Cardiac muscle cell (in vitro differentiated cells and primary cell): ENCODE measurements at places on chromosomes 6 and 20. TPM values are rescaled to one million over a fixed set of nuclear protein-coding genes. Genes with fewer than 3 reads are reported as not detected.

GRCh38 chr20:22921595-22922421 is 113.3 kb upstream of the SSTR4 start:
- DNase-seq = peak; percentile 81

DNA sequence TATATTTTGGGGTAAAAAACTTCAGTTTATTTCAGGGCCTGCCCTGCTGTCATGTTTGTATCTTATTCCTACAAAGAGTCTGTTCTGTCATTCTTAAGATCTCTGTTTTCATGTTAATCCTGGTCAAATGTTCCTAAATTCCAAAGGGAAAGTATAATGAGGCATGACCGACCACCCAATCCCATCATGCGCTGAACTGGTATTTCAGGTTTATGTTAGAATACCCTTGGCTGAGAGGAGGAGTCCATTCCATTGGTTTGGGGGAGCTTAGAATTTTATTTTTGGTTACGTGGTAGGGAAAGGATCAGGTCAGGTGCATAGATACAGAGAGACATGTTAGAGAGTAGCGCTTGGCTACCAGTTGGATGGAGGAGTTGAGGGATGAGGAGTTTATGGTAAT is 25.7 kb downstream of the CFAP61 start:
- DNase-seq = no peak

DNA sequence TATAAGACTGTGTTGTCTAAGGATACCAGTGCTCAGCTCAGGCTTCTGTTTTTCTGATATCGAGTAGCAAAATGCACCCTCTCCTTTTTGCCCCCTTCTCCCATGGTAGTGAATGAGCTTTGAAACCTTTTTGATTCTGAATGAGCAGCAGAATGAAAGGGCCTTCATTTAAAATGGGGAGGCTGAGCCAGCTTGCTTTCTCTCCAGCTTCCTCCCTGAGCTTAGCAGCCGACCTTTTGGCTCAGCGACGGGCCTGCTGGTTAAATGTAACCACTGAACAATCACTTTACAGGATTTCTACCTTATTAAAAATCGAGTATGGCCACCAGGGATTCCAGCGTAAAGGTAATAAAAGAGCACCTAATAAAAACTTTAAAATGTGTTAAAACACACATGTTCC is 133.7 kb upstream of the SPACA1 start:
- no peak for DNase-seq

- no peak for DNase-seq
These were observed 62.5 kb downstream of the RALGAPA2 start for GRCh38 chr20:20649945-20650344.

GRCh38 chr6:67908379-67908778 is 726.7 kb upstream of the ADGRB3 start:
- no peak for DNase-seq

- no peak for DNase-seq
These were observed 65.7 kb upstream of the TNFRSF21 start for GRCh38 chr6:47375426-47375825.

- DNase-seq = no peak
These were observed 392.7 kb upstream of the ID4 start for GRCh38 chr6:19444481-19444880.

- DNase-seq = no peak
These were observed 816.7 kb upstream of the FLRT3 start for GRCh38 chr20:15154070-15154469.

GRCh38 chr20:8909596-8909995 is 159.3 kb upstream of the PLCB4 start:
- no peak for DNase-seq

DNA sequence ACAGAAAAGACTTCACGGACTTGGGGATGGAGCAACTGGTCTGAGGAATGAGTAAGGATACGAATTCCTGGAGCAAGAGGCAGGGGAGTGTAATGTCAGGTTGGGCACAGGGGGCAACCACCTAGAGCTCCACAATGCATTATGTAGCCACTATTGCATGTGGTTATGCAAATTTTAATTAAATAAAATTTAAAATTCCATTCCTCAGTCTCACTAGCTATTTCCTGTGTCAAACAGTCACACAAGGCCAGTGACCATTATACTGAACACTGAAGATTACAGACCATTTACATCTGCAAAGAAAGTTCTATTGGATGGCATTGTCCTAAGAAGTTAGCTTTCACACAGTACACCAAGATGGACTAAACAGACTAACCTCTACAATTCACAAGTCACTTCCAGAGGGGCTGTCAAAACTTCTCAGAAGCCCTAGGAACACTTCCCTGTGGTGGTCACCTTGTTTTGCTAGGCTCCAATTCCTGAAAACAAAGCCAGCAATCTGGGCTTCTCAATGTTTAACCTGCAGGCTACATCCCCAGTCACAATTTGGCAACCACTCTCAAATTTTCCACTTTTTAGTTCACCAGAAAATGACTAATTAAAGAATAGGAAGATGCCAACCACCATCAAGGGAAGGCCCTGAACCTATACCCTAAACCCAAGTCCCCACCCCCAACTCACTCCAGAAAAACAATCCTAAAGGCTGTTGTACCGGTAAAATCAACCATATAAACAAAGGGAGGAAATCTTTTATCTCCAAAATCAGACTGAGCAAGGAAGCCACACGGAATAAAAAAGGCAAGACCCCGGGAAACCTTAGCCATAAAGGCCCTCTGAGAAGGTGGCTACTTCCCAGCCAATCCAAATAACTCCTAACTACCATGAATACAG is 34.2 kb upstream of the C20orf203 start:
- DNase-seq = no peak

DNA sequence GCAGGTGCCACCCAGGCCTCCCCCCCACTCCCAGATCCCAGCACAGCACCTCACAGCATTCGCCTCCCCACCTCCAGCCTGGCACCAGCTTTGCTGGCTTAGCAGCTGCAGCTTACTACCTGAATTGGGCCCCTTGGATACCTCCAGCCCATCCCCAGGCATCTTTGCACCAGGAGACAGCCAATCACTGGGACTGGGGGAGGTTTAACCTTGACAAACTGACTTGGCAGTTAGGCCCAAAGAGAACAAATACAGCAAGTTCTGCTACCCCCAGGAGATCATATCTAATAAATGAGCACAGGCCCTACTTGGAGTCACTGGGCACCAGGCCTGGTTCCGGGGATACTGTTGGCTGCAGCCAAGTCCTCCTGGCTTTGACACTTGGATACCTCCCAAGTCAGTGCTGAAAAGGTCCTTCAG is 8.8 kb downstream of the PDRG1 start:
- DNase-seq = no peak

DNA sequence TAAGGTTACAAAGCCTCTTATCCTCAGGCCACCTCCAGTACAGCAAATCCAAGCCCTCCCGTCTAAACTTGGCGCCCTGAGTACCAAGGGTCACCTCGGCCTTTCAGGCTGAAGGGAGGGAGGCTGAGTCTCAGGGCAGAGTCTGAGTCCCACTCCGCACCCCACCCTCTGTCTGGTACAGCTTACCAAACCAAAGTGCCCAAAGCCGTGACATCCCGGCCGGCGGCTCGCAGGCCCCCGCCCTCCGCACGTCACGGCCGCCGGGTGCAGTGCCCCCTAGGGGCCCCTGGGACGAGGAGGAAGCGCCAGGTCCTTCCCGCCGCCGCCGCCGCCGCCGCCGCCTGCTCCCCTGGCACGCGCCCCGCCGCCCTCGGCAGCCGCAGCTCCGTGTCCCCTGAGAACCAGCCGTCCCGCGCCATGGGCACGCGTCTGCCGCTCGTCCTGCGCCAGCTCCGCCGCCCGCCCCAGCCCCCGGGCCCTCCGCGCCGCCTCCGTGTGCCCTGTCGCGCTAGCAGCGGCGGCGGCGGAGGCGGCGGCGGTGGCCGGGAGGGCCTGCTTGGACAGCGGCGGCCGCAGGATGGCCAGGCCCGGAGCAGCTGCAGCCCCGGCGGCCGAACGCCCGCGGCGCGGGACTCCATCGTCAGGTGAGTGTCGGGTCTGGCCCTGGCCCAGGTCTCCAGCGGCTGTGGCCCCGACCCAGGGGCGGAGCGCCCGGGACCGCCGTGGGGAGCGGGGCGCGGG is at the start of gene MTHFD1L:
Gene MTHFD1L (plus strand): TSS at position 297 of the 741 bp plus-strand sequence. CDS start 121 bp downstream, at position 418.
- DNase-seq = peak; percentile 88

DNA sequence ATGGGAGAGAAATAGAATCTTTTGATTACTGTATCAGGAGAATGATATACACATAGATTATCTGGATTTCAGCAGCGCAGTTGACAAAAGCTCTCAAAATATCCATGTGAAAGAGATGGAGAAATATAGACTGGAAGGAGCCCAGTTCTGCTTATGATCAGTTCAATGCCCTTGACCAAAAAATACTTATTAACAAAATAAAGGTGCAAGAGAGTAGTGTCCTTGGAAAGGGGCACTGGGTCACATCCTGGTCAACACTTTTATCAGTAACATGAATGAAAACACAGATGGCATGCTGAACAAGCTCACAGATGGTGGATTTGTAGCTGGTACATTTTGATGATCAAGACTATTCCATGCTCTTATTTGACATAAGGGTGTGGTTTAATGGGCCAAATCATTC is 63.9 kb upstream of the PLEKHG1 start:
- DNase-seq = no peak

DNA sequence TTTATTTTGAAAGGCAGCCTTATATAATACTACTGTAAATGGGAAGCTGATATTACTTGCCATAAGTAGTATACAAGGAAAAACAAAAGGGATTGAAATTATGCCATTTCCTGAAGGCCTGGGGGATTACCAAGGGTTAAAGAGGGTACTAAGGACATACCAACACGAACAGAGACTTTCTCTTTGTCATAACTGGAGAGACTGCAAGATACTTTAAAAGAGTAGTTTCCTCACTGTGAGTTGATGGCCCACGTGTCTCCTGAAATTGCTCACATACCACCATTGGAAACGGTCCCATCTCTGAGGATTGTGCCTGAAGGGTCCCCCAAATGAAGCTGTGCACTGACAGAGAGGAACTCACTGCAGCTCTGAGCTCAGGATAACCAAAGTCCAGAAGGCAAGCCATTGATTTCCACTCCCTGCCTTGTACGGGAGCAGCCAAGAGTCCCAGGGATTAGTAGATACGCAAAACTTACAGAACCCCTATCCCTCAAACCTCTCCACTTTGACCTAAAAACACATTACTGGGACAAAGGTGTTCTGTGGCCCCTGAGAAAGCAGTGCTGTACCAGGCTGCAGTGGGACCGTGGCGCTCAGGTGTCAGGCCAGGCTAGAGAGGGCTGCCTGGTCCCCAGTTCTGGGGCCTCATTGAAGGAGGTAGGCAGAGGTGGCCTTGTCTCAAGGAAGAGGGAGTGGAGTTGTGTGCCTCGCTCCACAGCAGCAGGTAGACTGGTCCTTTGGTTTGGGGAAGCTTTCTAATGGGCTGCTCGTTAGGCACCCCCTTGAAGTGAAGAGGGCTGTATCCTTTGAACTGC is 15.2 kb downstream of the PSMG4 start:
- DNase-seq = no peak

DNA sequence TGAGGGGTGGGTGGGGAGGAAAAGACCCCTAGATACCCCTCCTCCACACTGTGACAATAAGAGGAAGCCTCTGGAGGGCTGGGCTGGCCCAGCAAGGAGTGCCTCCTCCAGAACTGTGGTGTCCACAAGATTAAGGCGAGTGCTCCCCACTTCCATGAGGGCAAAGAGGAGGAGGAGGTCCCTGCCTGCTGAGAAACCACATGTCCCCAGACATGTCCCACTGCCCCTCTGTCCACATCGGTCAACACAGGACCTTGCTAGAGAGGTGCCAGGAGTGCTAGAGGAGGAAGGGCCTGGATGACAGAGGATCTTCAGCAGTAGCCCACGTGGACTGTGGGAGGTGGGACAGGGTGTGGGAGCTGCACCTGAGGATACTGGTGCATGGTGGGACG is 3.1 kb downstream of the RAET1G start:
- no peak for DNase-seq

GRCh38 chr6:31453259-31453658 is 44.7 kb upstream of the MICB start:
- peak; percentile 26 for DNase-seq

DNA sequence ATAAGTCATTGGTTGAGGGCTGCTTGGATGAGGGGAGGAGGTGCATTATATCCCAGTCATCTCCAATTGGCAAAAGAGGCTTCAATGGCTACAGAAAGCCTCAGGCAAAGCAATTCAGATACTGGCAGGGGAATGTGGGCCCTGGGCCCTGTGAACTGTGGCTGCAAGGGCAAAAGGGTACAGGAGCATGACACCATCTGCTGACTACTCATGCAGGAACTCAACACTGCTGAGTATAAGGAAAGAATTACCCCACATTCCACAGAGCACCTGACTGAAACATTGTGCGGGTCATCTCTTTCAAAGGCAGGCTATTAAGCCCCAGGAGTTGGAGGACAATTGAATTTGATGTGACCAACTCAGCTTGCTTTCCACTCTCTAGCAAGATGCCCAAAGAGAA is 92.1 kb upstream of the SPTLC3 start:
- DNase-seq = no peak

- DNase-seq = no peak
These were observed 177.3 kb downstream of the CARMIL1 start for GRCh38 chr6:25456249-25457040.

GRCh38 chr6:49038294-49038822 is 424.7 kb downstream of the MMUT start:
- no peak for DNase-seq

DNA sequence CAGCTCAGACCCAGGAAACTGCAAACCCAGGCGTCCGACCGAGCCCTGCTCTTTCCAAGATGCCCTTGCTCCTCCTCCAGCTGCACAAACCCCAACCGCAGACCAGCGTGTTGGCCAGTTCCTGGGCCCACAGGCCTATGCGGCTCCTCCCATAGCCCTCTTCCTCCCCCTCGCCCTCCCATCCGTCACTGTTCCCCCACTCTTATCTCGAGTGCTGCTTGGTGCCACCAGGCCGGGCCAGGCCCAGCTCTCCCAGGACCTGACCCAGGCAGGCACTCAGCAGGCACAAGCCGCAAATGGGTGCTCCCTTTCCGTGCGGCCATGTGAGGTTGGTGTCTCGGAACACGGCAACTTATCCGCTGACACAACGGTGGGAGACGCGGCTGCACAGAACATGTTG is 28.6 kb downstream of the ADRM1 start:
- no peak for DNase-seq

GRCh38 chr6:145008715-145009114 is 723.6 kb downstream of the UTRN start:
- no peak for DNase-seq

- no peak for DNase-seq
These were observed 13.8 kb upstream of the PTPRA start for GRCh38 chr20:2859330-2860121.

DNA sequence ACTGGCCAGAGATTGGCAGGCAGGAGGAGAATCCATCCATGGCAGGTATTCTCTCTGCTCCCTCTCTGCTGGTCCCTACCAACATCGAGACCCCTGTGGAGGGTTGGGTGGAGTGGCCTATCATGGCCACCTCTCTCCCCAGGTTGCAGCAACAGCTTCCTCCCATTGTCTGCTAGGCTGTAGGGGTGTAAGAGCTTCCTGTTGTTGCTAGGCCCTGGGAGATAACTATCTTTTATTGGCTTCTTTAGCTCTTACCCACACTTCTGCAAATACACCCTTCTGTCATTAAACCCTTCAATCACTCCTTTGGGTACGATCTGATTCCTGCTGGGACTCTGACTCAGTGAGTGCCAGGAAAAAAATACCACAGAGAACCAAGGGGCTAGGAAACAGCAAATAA is 66.6 kb upstream of the FAM184A start:
- DNase-seq = no peak

KLHDC3 gene
- polyA plus RNA-seq = 343 and 472 TPM in 2 replicates

OOEP gene
- not detected in 2 replicates for polyA plus RNA-seq

PRR18 gene
- 0.33 TPM in 1 of 2 replicates, not detected in the other for polyA plus RNA-seq

MRAP2 gene
- 17.4 and 20.6 TPM in 2 replicates for polyA plus RNA-seq

ZC3H12D gene
- 0.29 and 0.72 TPM in 2 replicates for polyA plus RNA-seq

TMC2 gene
- not detected in 2 replicates for polyA plus RNA-seq

LGSN gene
- polyA plus RNA-seq = not detected in 2 replicates

LRRC73 gene
- polyA plus RNA-seq = 2.9 and 4.6 TPM in 2 replicates

ACTL10 gene
- 1.3 and 2.2 TPM in 2 replicates for polyA plus RNA-seq

C6orf52 gene
- polyA plus RNA-seq = 3.6 and 7.2 TPM in 2 replicates
